ENCODE measurements at places on chromosomes 4 and X.

DNA sequence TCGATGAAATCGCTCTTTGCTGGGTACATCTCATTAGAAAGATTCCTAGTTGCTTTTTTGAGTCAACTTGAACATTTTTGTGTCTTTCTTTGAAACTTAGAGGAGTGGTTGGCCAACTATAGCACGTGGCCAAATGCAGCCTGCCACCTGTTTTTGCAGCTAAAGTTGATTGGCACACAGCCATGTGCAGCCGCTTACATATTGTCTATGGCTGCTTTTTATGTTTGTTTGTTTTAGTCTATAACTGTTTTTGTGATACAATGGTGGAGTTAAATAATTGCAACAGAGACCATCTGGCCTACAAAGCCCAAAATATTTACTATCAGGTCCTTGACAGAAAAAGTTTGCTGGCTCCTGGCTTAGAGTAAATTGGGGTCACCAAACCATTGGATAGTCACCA is 86.3 kb downstream of the CLCN4 start:
- DNase-seq = no peak

GRCh38 chr4:38967260-38968095 is 64.7 kb downstream of the TMEM156 start:
- peak; percentile 27 for DNase-seq

DNA sequence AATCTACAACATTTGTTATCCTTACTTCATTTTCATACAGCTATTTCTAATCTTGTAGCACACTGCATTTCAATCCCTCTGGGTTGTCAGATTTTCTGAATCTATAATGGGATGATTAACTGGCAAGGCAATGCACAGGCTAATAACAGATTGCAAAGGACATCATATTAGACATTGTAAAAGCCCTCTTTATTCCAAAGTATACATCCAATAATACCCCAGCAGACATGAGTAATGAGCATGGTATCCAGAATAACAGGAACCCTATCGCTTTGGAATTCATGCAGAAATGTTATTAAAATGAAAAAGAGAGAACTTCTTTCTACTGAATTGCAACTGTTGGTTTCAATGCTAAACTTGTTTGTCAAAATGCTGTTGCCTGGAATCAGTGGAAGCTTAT is 122.9 kb downstream of the C4orf33 start:
- DNase-seq = no peak

GRCh38 chr4:139848028-139848427 is 182.4 kb downstream of the MGST2 start:
- no peak for DNase-seq

- no peak for DNase-seq
Measured at GRCh38 chr4:137125011-137125410, 407.3 kb downstream of the PCDH18 start.
